ENCODE measurements at places on chromosomes 2 and 18.

DNA sequence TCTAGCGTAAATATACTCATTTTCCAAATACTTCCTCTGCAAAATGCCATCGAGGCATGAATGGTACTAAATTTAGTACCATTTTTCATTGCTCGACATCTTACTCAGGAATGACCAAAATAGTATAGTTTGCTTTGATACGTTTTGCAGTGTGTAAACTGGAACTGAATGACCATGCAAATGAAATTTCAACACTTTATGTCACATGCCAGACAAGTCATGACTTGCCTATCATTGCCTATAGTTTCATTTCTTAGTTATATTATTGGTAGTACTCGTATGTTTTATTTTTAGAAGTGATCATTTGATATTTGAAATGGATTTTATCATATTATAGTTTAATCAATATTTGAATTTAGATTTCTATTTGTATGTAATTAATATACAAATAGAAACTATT is 9.1 kb downstream of the MSTN start:
- no peak for DNase-seq

GRCh38 chr2:58739033-58739432 is 497.9 kb upstream of the FANCL start:
- DNase-seq = no peak

DNA sequence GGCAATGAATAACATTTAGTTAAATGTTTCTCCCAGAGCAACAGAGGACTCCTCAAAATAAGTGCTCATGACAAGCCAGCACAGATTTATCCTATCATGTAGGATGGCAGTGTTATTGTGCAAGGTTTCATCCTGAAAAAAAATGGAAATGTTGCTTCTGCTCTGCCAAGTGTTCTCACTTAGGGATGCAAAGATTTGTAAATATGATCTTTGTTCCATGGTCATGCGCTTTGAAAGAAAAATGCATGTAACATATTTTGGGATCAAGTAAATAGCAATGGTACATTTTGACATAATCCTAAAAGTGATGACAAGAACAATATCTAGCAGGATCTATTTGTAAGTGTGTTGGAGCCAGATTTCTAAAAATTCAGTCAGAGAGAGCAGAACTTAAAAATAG is 229.5 kb upstream of the CCDC150 start:
- no peak for DNase-seq

- no peak for DNase-seq
Measured at GRCh38 chr2:145987793-145988192, 1467.9 kb upstream of the ZEB2 start.

GRCh38 chr2:60972889-60973656 is 44.4 kb upstream of the PEX13 start:
- DNase-seq = no peak

DNA sequence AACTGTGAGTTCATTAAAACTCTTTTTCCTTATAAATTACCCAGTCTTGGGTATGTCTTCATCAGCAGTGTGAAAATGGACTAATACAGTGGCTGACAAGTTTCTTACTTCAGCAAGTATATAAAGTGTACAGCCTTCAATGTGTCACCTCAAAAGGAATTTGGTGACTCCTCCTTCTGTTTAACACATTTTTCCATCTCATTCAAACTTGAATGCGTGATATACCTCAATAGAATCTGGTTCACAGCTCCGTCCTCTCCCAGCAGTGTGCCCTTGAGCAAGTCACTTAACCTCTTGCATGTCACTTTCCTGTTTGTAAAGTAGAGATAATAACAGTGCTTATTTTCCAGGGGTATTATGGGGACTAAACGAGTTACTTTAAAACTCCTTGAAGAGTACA is 159.6 kb downstream of the CCBE1 start:
- DNase-seq = no peak

DNA sequence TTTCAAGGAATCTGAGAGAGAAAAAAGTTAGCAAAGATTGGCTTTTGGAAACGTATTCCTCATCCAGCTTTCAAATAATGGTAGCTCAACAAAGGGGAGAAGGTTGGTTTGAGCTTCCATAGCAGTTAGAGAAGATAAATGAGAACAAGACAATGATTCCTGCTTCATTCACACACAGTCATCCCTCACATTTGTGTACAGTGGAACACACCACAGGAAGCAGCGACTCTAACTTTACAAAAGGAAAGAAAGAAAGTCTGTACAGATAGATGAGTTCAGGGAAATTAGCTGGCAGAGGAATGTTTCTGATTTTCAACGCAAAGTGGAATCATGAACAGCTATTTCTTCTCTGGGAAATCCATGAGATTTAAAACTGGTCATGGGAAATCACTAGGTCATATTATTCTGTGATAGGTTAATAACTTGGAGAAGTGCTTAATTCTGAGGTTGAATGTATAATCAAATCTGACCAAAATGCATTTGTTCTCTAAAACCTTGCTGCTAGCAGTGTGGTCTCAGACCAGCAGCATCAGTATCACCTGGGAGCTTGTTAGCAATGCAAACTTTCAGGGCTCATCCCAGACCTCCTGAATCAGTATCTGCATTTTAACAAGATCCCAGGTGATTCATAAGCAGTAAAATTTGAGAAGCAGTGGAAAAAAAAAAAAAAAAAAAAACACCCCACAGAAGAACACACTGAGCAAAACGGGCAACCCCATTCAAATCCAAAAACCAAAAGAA is 112.0 kb downstream of the GRB14 start:
- no peak for DNase-seq

GRCh38 chr18:80034852-80035406 is 695 bp downstream of the RBFA start:
- no peak for DNase-seq

GRCh38 chr2:54589038-54589339 is 132.9 kb downstream of the SPTBN1 start:
- DNase-seq = no peak

- no peak for DNase-seq
Measured at GRCh38 chr2:173843526-173843925, 121.6 kb downstream of the SP3 start.

DNA sequence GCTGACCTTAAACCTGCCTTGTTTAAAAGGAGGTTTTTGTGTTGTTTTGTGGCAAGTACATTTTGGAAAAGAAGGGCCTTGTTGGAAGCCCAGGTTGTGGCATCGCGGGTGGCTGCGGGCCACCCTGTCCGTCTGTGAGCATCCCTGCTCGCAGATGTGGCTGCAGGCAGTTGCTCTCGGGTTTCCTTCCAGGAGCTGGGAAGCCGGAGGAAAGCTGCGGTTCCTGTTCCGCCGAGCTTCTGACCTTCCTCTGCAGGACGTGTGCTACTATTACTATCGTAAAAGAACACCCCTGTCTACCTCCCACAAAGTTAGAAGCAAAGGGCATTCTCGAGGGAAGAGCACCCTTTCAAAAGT is 766 bp downstream of the MFF start:
- DNase-seq = peak; percentile 61

DNA sequence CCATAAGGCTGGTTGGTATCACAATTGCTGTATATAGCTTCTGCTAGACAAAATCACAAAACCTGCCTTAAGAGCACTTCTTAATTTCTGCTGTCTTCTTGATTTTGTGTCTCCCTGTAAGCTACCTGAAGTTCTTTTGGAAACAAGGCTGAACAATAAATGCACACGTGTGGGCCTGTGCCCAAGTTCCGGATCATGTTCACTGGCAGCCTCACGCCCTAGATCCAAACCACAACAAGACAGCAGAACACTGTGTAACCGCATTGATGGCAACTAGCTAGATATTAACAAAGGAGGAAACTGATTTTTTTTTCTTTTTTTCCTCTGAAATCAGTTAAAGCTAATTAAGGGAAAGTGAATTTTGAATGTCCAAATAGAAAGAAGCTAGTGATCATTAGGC is 81.5 kb upstream of the LYPD6B start:
- DNase-seq = no peak

GRCh38 chr2:233165895-233166661 is 85.4 kb upstream of the ATG16L1 start:
- DNase-seq = peak; percentile 79

DNA sequence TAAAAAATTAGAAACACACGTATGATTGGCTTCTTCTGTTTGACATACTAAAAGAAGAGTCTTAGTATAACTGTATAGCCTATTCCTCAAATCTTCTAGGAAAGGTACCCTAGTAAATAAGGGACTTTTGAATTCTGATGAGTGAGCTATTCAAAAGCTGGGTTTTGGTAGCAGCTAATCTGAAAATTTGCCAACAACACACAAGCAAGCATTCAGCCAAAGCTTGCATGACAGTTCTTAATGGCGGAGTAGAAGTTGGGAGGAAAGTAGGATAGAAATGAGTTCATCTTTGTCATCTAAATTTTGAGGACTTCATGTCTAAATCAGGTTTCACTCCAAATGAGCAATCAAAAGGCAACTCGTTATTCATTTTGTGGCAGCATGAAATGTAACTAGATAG is 813.0 kb downstream of the MBD2 start:
- no peak for DNase-seq

- DNase-seq = peak; percentile 62
Measured at GRCh38 chr2:166494140-166494624, at the start of gene SCN7A. SCN7A (minus strand) TSS chr2:166494249; CDS start chr2:166477696, 16,553 bp downstream.

DNA sequence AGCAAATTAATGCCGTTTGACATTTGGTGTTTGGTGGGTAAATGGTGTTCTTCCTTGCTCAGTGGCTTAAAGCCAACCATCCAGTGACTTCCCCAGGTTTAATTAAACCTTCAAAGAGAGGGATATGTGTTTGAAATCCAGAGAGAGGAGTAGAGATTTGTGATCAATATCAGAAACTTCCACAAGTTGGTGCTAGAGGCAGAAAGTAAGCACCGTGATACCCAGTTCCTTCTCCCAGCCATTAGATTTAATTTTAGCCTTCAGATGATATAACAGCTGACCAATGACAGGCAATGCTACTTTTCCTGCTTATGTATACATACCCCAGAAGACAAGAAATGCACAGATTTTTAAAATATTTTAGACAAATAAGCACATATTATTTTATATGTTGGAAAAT is 398.5 kb downstream of the CDH2 start:
- no peak for DNase-seq

DNA sequence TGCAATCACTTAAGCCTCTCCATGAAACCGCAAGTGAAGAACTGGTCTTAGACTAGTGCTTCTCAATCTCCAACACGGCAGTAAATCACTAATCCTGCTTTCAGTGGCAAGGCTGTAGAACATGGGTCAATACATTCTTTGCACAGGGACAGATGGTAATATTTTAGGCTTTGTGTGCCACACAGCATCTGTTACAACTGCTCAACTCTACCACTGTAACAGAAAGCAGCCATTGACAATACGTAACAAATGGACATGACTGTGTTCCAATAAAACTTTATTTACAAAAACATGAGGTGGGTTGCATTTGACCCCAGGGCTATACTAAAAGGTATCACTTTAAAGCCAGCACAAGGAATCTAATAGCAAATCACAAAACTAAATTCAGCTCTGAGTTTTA is 51.1 kb downstream of the RNF152 start:
- DNase-seq = no peak

GRCh38 chr18:32881009-32881408 is 108.2 kb upstream of the KLHL14 start:
- no peak for DNase-seq

GRCh38 chr2:228901531-228901930 is 369.6 kb downstream of the PID1 start:
- no peak for DNase-seq

GRCh38 chr2:144615866-144616565 is 96.1 kb upstream of the ZEB2 start:
- no peak for DNase-seq

DNA sequence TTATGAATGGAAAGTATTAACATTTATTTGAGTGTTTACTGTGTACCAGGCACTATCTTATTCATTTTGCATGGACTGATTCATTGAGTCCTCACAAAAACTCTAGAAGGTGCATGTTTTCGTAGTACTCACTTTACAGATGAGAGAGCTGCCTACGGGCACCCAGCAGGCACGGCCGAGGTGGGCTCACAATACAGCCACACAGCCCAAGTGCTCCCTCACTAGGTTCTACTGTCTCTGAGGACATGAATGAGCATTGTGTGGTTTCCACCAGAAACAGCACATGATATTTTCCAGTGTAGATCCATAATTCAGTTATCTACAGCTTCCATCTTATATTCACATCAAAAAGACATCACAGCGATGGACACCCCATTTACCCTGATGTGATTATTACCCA is 101.4 kb downstream of the FTCDNL1 start:
- DNase-seq = no peak

- no peak for DNase-seq
Measured at GRCh38 chr2:118940486-118941120, 1.4 kb upstream of the MARCO start.

GRCh38 chr2:236896688-236897087 is 189.0 kb upstream of the COPS8 start:
- no peak for DNase-seq

Data from suprapubic skin (tissue), 4 donors.